ENCODE measurements at places on chromosomes 2 and 18.

DNA sequence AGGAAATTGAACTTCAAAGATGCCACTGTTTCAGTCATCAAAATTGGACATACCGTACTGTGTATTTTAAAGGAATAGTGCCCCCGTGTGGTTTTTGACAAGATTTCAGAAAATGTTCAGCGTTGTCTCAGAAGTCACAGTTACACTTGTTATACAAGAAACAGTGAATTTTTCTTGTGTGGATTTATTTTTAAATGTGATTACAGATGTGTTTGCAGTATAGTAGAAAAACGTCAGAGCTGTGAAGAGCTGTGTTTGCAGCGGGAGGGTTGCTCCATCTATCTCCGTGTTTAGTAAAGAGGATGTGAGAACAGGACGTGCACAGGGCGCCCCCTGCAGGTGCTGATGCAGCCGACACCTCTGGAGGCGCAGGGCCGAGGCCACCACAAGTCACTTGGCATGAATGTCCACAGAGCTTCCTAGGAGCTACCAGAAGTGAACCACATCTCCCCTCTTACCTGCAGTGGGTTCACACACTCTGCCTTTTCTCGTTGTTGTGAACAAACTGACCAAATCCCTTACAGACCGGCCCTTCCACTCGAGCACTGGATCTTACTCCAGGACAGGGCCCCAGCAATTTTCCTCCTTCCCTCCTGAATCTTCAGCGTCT is 73.1 kb downstream of the CACNB4 start:
- peak; percentile 87 for DNase-seq

GRCh38 chr2:73830871-73831401 is 2.2 kb downstream of the STAMBP start:
- DNase-seq, result peak; percentile 41

DNA sequence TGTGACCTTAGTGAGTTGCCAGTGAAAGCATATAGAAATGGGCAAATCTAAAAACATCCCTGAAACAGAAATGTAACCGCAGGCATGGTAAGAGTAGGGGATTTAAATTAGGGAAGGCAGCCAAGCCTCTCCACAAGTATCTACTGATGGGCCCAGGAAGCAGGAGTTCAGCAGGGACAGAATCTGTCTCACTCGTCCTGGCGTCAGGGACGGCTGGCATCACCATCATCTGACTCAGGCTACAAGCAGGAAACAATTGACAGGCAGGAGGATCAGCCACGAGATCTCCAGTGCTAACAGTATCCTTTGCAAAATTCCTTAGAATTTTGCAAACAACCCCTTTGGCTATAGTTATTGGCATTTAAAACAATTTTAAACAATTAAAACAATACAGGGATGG is 61.3 kb downstream of the SMAD4 start:
- no peak for DNase-seq

DNA sequence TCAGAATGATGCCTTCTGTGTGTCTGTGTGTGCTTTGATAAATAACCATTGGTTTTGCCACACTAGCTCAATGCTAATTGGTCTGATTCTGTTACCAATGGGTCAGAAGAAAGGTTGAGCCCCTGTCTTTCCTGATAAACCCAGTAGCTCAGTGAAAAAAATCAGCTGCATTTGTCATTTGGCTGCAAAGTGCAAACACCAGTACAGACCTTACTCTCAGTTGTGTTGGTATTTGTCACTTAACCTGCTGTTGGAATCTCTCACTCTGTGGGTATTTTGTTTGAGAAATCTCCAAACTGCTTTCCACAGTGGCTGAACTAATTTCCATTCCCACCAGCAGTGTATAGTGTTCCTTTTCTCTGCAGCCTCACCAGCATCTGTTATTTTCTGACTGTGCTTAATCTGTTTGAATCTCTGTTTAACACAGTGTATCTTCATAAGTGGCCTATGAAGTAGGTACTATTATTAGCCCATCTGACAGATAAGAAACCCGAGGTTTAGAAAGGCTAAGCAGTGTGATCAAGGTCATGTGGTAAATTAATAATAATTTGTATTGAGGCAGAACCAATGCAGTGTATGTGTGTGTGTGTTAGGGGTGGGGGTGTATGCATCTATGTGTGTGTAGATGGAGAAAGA is 26.7 kb downstream of the LIMS1 start:
- DNase-seq, result no peak

GRCh38 chr2:201233812-201234662 is 26.3 kb upstream of the CASP8 start:
- peak; percentile 60 for DNase-seq

GRCh38 chr18:55137602-55138001 is 178.3 kb upstream of the CCDC68 start:
- no peak for DNase-seq

- no peak for DNase-seq
Measured at GRCh38 chr18:62954366-62954765, 239.0 kb downstream of the PHLPP1 start.

- no peak for DNase-seq
Measured at GRCh38 chr2:62114564-62114963, 81.4 kb upstream of the B3GNT2 start.

DNA sequence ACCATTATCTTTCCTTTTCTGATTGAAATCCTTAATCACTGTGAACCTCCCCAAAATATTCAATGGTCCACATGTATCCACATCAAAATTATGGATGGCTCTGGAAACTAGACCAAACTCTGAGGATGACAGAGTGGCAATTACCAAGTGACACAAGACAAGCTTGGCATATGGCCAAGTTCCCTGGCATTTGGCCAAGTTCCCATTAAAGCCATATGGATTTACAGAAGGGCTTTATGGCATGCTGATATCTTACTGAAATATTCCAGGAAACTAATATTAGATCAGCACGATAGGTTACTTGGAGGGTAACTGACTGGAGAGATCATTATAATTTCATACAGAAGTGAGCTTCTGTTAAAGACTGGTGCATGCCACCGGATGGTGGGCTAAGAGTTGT is 21.9 kb upstream of the CERS6 start:
- no peak for DNase-seq

- peak; percentile 54 for DNase-seq
Measured at GRCh38 chr2:42013409-42013808, 34.4 kb upstream of the PKDCC start.

DNA sequence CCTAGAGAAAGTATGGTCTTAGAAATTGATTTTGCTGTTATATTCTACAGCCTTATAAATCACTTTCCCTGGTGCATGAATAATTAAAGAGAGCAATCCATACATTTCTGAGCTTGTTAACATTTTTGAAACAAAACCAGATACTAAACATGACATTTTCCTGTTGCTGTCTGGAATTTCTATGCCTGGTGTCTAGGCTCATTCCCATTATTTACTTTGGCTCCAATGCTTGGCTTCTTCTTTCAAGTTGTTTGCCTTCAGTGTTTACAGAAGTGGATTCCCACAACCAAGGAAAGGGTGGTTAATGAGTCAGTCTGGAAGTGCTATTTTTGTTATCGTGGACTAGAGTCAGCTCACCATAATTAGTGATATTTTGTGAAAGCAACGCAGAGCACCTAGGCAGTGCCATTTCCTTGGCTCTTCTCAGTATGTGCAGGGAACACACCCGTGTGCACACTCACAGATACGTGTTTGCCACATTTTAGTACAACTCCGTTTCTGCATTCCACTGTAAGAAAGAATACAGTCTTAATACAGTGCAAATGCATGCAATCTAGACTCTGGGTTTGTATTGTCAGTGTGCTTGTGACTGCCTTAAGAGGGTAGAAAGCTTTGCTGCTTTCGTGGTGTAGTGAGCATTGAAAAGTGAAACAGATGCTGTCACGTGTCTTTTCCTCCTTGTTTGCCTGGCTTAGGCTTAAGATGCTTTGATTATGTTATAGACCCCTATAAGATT is 185.0 kb upstream of the RASGRP3 start:
- DNase-seq, result no peak

DNA sequence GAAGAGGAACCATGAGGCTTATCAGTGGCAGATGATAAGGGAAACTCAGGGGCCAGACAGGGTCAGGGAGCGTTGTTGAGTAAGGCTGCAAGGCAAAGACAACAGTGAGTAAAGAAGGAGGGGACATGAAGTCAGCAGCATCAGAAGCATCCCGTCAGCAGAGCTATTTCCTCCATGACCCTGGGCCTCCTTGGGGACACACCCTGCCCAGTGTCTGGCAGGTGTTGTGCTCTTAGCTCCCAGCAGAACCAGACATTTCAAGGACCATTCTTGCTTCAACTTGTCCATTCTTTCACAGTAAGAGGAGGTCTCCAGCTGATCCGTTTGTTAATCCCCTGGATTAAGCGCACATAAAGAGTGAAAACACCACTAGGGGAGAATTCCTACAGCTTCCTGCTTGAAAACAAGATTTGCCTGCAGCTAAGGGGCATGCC is 88.7 kb upstream of the MEIS1 start:
- peak; percentile 37 for DNase-seq

DNA sequence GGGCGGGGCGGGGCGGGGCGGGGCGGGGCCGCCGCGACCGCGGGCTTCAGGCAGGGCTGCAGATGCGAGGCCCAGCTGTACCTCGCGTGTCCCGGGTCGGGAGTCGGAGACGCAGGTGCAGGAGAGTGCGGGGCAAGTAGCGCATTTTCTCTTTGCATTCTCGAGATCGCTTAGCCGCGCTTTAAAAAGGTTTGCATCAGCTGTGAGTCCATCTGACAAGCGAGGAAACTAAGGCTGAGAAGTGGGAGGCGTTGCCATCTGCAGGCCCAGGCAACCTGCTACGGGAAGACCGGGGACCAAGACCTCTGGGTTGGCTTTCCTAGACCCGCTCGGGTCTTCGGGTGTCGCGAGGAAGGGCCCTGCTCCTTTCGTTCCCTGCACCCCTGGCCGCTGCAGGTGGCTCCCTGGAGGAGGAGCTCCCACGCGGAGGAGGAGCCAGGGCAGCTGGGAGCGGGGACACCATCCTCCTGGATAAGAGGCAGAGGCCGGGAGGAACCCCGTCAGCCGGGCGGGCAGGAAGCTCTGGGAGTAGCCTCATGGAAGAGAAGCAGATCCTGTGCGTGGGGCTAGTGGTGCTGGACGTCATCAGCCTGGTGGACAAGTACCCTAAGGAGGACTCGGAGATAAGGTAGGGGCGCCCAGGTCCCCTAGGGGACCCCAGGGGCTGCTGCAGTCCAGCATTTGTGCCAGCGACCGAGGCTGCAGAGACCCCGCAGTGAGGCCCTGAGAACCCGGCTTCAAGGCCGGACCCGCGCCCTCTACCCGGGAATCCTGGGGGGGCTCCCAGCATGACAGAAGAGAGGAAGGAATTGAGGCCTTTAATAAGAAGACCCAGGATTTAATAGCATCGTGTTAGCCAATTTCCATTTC is at the start of gene KHK:
Gene KHK, plus strand, starts transcription at position 49 of the 870 bp plus-strand sequence. Its CDS starts 488 bp downstream, at position 537.
- DNase-seq, result no peak

- no peak for DNase-seq
Measured at GRCh38 chr18:11391661-11392060, 217.7 kb upstream of the SLC35G4 start.

GRCh38 chr2:241640165-241640795 is 2.8 kb downstream of the ATG4B start:
- no peak for DNase-seq

DNA sequence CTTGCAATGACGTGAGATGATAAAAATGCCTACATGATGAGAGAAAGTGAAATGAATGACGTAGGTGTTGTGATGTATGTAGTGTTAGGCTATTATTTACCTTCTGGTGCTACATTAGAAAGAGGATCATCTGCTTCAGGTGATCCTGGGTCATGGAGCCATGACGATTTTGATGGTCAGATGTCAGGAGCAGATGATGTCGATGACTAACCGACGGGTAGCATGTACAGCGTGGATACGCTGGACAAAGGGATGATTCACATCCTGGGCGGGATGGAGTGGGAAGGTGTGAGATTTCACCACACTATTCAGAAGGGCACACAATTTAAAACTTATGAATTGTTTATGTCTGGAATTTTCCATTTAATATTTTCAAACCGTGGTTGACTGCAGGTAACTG is 43.5 kb upstream of the ACVR1C start:
- no peak for DNase-seq

GRCh38 chr2:221750316-221750715 is 178.2 kb upstream of the EPHA4 start:
- DNase-seq, result no peak

GRCh38 chr2:135093193-135093592 is 41.1 kb downstream of the RAB3GAP1 start:
- no peak for DNase-seq

GRCh38 chr2:62221141-62221540 is 25.2 kb downstream of the B3GNT2 start:
- no peak for DNase-seq

- DNase-seq, result peak; percentile 35
Measured at GRCh38 chr2:144595279-144595678, 75.4 kb upstream of the ZEB2 start.

DNA sequence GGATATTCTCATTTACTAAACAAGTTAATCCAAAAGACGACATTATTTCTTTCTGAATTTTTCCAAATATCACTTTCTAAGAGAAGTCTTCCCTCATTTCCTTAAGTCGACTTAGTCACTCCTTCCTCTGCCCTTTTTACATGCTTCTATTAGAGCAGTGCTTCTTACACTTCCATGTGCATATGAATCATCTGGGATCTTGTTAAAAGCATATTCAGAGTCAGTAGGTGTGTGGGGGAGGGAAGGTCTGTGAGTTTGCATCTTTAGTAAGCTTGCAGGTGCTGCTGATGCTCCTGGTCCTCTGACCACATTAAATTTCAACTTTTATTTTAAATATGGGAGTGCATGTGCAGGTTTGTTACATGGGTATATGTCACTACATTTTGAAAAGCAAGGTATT is 582.6 kb downstream of the NRXN1 start:
- DNase-seq, result no peak

DNA sequence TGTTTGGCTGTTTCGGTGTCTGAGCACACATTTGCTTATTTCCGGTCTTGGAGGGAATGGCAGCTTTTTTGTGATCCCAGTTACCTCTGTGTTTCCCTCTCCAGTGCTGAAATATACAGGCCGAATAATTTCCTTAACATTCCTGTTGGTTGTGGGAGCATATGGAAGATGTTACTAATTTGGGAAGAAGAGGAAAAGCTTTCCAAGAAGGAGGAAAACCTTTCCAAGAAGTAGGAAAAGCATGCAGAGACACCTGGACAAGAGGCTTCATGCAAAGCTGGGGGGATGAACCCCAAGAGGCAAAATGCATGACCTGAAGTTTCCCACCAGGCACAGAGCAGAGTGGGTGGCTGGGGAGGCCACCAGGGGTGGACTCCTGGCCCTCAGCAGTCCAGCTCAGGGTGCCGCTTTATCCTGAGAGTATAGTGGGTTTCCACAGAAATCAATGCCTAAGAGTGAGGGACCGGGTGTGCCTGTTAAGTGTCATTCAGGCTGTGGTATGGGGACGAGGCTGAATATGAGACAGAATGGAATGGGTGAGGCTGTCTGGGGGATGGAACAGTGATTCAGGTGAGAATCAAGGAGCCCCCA is 25.5 kb upstream of the GNAL start:
- DNase-seq, result no peak

DNA sequence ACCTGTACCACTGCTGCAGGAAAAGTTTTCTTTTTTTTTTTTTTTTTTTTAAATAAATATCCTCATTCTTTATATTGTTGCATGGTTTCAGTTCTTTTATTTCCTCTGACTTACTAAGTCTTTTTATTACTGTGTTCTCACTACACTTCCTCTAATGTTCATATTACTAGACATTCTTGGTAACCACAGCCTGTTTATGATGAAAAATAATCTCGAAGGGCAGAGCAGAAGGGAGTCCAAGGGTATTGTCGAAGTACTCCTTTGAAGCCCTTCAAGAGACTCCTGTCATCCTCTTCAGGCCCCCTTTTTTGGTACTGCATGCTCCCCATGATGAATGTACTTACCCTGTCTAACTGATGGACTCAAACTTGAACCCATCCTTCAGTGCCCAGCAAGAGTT is 61.2 kb downstream of the RND3 start:
- no peak for DNase-seq

GRCh38 chr2:144434425-144435222 is 85.3 kb downstream of the ZEB2 start:
- no peak for DNase-seq

GRCh38 chr2:116732322-116732721 is 1082.2 kb upstream of the DDX18 start:
- no peak for DNase-seq
